Body of pancreas (tissue), 4 donors: ENCODE measurements at places on chromosomes 12 and 14. TPM values are rescaled to one million over a fixed set of nuclear protein-coding genes. Genes with fewer than 3 reads are reported as not detected.

DNA sequence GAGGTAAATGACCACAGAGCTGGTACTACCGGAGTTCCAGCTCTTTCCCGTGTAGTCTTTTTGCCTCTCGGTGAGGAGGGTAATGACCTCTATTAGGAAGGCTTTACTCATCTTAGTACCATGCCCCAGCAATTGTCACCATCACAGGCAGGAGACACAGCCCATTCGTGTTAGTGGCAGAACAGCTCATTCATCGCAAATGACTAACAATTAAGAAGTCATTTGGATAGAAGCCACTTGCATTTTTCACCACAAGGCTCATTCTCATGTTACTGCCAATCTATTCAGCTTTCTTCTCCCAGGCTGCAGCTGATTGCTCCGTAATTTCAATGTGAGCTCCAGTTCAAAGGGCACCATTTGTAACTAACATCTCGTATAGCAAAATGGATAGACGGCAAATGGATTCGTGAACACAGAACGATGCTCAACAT, 718.8 kb upstream of the TMEM132C start:
- H3K27ac ChIP-seq, result no peak overlapping the region
- DNase-seq, result no peak
- H3K4me3 ChIP-seq, result no peak overlapping the region
- H3K27me3 ChIP-seq, result no peaks in the 10 kb centered on the region
- H3K36me3 ChIP-seq, result no peaks in the 10 kb centered on the region

GRCh38 chr12:7118881-7119280, 9.8 kb downstream of the RBP5 start:
- H3K4me3 ChIP-seq, result no peak overlapping the region
- H3K4me1 ChIP-seq, result peaks cover 9% of the 10 kb centered on the region
- no peaks in the 10 kb centered on the region for H3K27me3 ChIP-seq
- no peaks in the 10 kb centered on the region for H3K36me3 ChIP-seq

The ANAPC7 gene
- total RNA-seq, result 25.9 TPM

GRCh38 chr12:123445388-123446332, 9.2 kb upstream of the RILPL2 start:
- peaks cover 12% of the 10 kb centered on the region for H3K4me1 ChIP-seq
- no peak overlapping the region for H3K4me3 ChIP-seq
- no peaks in the 10 kb centered on the region for H3K27me3 ChIP-seq
- no peak overlapping the region for H3K27ac ChIP-seq
- DNase-seq, result no peak
